ENCODE measurements at places on chromosomes 3 and 15. TPM values are rescaled to one million over a fixed set of nuclear protein-coding genes. Genes with fewer than 3 reads are reported as not detected.

Gene MAPKBP1
- total RNA-seq = 10.4 TPM

Gene LRRIQ4
- not detected for total RNA-seq

Gene CLCN2
- 2.6 TPM for total RNA-seq

Gene LRRC15
- total RNA-seq = 0.52 TPM

Gene TICRR
- total RNA-seq = 1.6 TPM

Gene MCF2L2
- total RNA-seq = under 0.01 TPM

Gene CCDC9B
- 2.1 TPM for total RNA-seq

All from skeletal muscle tissue (tissue), 5 donors.